Stimulated activated CD8-positive, alpha-beta memory T cell treated with anti-CD3 and anti-CD28 coated beads, Interleukin-2, amount 100 ng/mL, for 1 hour (primary cell): ENCODE measurements at places on chromosomes 4 and X.

DNA sequence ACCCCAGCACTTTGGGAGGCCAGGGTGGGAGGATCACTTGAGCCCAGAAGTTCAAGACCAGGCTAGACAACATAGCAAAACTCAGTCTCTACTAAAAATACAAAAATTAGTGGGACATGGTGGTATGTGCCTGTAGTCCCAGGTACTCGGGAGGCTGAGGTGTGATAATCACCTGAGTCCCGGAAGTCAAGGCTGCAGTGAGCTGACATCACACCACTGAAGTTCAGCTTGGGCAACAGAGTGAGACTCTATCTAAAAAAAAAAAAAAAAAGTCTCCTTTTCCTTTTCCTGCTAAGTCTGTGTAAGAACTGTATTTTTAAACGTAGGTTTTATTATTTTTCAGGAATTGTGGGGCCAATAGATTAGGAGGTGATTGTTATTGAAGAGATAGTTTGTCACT lies 356.7 kb downstream of the ARHGAP24 start:
- DNase-seq: no peak

GRCh38 chrX:10722851-10723250 lies 102.5 kb upstream of the MID1 start:
- DNase-seq: no peak

GRCh38 chrX:25858273-25858880 lies 279.8 kb upstream of the MAGEB18 start:
- DNase-seq: no peak

DNA sequence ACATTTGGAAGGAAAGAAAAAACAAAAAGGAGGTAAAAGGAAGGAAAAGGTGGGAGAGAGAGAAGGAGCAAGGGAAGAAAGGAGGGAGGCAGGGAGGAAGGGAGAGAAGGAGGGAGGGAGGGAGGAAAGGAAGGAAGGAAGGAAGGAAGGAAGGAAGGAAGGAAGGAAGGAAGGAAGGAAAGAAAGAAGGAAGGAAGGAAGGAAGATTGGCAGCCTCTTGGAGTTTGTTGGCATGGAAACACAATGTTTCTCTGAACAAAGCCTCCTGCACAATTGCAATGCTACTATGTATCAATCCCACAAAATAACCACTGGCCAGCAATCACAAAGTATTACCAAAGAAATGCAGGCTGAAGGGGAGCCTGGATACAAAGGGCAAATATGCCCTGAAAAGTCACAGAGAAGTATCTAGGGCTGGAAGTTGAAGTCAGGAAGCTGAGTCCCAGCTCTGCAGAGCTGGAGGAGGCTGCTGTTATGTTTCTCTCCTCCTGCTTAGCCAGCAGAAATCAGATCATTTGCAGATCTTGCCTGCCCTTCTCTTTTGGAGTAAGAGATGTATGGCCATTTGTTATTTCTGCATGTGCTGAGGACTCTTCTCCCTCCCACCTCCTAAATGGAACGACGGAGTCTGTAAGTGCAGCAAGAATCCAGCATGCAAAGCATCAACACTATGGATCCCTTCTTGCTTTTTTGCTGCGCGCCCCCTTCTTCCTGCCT lies 195.9 kb upstream of the LDB2 start:
- no peak for DNase-seq

GRCh38 chr4:168683595-168683994 lies 186.7 kb downstream of the PALLD start:
- no peak for DNase-seq

DNA sequence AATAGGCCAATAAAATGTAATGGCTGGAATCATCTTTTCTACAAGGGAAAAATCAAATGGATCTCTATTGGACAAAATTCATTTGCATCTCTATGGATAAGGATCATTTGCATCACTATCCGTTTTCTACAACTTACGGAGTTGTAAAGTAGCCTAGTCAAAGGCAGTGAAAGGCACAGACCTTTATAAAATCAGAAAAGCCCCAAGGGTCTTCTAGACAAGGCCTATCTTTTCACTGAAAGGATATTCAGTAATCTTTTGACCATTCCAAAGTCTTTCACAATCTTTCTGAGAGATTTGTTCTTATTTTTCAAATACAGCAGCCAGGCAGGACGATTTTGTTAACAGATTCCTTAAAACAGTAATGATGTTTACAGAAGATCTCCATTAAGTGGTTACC lies 119.5 kb upstream of the JADE1 start:
- DNase-seq: no peak

GRCh38 chrX:49192722-49193328 lies 6.7 kb upstream of the PRICKLE3 start:
- DNase-seq: no peak

DNA sequence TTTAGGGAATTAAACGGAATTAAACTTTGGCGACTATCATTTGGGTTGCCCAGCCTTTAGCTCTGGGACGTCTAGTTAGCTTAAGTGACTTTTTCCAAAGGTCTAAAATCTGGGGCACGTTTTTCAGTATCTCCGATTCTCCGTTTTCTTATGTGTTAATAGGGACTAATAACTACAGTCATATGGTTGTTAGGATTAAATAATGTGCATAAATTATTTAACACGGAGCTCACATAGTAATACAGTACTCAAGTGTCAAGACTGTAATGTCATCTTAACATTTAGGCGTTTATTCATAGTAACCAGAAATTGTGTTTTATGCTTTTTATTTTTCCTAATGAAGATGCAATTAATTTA lies 466 bp upstream of the CCNA2 start:
- no peak for DNase-seq
